ENCODE measurements at places on chromosomes 5 and 9.

DNA sequence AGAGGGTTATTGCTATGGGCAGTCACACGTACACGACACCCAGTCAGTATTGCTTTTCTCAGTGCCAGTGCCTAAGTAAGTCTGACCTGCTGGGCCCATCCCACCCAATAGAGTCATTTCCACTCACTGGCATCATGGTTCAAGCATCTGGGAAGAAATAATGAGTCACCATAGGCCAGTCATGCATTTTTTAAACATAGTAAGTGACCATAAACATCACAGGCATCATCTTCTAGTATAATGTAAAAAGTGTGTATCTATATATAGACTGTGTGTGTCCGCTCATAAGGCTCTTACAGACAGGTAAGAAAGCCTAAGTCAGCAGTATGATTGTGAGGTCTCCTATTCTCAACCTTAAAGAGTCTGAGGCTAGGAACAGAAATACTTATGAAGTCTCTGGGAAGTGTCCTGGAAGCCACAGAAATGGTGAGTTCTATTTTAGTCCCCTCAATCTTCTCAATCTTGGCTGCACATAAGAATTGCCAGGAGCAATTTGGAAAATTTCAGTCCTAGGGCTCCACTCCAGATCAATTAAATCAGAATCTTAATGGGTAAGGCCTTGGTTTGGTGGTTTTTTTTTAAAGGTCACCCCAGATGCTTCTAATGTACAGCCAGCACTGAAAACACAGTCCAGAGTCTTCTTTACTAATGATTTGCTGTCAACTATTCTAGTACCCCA, 65.2 kb downstream of the ZNF366 start:
- DNase-seq, result no peak

GRCh38 chr5:138352722-138353559, 456 bp downstream of the KDM3B start:
- peak; percentile 59 for DNase-seq

DNA sequence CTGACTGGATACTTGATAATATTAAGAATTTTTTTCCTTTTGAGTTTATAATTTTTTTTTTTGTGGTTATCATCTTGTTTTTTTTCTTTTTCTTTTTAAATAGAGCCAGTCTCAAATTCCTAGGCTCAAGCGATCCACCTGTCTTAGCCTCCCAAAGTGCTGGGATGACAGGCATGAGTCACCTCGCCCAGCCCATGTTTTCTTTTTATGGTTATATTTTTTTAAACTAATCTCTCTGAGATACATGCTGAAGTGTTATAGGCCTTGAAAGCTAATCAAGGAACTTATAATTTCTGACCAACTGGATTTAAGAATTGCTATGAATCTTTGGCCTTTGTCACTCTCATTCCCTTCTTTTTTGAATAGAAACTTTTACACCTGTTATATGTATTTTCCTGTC, 6.8 kb upstream of the AMACR start:
- no peak for DNase-seq

GRCh38 chr9:36154331-36154952, 14.7 kb upstream of the CCIN start:
- DNase-seq, result no peak

DNA sequence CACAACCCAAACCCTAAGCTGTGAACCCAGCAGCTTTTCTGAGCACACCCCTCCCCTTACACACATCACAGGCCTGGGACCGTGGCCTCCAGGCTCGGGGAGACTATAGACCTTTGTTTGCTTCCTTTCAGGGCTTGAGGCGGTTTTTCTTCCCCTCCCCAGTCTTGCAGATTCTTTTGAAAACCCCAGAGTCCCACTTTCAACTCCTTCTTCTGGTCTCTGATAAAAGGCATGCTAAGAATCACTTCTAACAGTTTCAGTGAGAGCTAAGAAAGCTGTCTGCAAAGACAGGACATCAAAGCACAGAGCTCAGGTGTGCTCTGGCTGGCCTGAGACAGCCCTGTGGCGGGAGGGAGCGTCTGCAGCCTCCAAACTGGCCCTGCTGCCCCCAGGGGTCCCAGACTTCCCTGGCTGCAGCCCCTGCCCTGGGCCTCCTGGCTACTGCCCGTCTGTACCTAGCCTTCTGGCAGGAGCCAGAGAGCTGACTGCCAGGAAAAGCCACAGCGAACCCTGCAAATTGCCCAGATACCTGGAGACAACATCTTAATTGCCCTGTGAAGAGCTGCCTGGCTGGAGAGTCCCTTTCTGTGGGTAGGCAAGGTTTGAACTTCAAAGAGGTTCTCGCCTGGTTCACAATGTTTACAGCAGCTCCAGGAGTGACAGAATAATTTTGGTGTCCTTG, 138.9 kb downstream of the GADD45G start:
- DNase-seq, result no peak

DNA sequence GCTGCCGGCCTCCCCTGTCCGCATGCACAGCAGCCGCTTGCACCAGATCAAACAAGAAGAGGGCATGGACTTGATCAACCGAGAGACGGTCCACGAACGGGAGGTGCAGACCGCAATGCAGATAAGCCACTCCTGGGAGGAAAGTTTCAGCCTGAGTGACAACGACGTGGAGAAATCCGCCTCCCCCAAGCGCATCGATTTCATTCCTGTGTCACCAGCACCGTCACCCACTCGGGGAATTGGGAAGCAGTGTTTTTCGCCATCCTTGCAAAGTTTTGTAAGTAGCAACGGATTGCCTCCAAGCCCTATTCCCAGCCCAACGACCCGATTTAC, 75.3 kb downstream of the PIP5K1B start:
- DNase-seq, result no peak

GRCh38 chr5:169626779-169627178, 10.3 kb upstream of the DOCK2 start:
- no peak for DNase-seq

- no peak for DNase-seq
Measured at GRCh38 chr5:83857341-83857740, 136.7 kb upstream of the HAPLN1 start.

DNA sequence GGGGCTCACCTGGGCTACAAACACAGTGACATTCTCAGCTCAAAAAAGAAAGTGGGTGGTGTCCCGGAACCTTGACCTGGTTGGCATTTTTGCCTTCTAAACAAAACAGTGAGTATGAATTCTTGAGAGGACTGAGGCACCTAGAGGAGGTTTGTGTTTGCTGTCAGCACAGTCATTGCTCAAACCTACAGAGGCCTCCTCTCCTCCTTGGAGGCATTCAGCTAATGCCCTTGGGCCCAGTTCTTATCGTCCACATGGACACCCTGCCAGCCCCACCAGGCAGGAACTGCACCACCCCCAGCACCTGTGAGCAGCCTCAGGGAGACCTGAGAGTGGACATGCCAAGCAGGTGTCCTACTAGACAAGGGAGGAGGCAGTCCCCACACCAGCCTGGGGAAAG, 156.7 kb downstream of the SYK start:
- no peak for DNase-seq

DNA sequence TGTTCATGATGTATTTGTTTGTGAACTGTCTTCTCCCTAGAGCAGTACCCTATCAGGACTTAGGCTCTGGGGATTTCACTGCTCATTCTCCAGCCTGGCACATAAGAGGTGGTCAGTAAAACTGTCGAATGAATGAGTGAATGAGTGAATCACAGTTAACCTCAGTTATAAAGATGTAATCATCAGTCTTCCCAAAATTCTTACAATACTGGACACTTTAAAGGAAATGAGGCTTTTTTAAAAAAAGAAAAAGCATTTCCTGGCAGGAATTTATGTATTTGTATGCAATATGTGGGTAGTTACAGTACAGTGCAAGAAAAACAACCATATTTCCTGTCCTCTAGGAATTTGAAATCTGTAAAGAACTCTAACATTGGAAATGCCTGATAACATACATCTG, 59.6 kb downstream of the RAI14 start:
- no peak for DNase-seq

DNA sequence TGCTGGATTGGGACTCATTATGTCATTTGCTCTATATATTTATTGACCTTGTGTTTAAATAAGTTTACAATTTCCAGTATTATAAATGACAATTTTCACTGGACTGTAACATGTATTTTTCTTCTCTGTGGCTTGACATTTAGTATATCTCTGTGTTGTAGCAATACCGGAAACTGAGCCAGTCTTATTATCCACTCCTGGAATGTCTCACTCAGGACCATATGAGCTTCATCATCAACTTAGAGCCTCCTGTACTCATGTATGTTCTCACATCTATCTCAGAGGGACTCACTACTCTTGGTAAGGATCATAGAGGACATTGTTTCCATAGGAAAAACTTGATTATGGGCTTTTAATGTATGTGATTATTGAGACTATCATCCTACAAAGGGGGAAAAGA, 66.5 kb upstream of the TLX3 start:
- DNase-seq, result no peak

DNA sequence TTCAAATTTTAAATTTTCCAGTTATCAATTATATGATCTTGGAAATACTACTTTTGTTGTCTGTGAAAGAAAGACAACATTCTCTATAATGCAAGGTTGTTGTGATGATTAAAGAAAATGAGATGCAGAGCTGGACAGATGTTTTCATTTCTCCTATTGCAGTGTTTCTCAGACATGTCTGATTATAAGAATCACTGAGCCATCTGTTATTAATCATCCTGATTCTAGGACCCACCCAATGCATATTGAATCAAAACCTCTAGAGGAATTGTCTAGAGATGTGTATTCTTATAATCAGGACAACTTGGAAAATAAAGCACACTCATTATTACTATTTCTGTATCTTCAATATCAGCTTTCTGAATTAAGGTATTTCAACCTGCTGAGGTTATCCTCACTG, 121.1 kb upstream of the ASTN2 start:
- no peak for DNase-seq

DNA sequence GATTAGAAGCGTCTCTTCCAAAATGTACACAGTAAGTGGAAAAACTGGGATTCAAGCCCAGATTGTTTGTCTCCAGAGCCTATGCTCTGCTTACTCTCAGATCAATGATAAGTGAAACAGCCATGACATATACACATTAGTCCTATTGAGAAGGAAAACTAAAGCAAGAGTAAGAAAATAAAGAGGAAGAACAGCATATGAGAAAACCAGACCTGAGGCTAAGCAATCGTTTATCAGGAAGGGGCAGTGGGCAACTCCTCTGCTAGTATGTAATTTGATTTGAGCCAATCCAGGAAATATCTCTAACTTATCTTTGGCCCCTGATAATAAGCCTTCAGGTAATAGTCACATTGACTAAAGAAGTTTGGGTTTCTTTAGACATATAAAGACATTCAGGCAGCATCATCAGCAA, 789.9 kb upstream of the C9orf72 start:
- no peak for DNase-seq

GRCh38 chr5:82365744-82366228, 87.6 kb upstream of the RPS23 start:
- peak; percentile 53 for DNase-seq

DNA sequence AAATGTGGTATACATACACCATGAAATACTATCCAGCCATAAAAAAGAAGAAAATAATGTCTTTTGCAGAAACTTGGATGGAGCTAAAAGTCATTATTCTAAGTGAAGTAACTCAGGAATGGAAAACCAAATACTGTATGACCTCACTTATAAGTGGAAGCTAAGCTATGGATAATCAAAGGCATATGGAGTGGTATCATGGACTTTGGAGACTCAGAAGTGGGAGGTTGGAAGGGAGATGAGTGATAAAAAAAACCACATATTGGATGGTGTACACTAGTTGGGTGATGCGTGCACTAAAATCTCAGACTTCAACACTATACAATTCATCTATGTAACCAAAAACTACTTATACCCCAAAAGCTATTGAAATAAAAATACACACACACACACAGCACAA, 24.5 kb downstream of the ADAMTS12 start:
- no peak for DNase-seq

- DNase-seq, result no peak
Measured at GRCh38 chr9:107292821-107293542, 9.9 kb downstream of the RAD23B start.

DNA sequence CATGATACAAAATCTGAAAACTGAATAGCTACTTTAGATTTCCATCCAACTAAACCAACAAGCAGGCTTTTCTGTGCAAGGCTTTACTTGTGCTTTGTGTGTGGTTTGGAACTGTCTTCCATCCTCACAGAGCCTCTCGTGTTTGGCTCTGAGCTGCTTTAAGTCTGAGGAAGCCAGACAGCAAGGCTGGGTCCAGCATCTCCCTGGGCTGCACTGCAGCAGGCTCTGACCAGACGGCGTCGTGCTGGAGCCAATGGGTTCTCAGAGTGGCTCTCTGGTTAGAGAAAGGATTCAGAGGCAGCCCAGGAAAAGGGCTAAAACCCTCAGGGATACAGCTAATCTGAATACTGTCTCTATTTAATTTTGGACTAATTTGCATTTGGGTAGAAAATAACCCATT, 207.9 kb upstream of the EFNA5 start:
- DNase-seq, result no peak

DNA sequence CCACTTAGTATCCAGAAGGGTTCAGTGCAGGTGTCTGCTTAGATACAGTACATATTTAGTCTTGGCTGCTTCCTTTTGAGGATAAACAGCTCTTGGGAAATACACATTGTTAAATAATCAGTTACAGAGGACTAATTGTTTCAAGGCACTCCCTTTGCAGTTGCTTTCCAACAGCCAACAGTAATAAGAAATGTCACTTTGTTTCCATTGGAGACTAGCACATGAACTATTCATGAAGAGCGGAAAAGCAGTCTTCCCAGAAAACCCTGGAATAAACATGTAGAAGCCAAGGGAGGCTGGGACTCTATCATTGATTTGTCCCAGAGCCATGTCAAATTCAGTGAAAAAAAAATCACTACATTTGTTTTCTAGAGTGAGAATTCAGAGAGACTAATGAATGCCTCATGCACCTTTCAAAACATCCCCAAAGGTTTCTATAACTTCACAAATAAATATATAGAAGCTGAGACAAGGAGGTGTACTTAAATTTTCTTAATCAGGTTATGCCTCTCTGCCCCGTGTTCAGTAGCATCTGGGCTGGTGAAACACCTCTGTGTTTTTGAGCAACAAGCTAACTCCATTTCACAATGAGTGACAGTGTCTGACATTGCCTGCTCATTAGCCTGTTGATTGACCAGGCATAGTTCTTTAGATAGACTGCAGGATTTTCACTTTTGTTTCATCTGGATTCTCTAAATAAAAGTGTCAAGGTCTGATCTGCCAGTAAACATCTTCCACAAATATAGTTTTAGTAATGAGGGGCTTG, 271.5 kb downstream of the ARRDC3 start:
- DNase-seq, result no peak

GRCh38 chr9:128143525-128144238, 5.6 kb upstream of the LCN2 start:
- no peak for DNase-seq

DNA sequence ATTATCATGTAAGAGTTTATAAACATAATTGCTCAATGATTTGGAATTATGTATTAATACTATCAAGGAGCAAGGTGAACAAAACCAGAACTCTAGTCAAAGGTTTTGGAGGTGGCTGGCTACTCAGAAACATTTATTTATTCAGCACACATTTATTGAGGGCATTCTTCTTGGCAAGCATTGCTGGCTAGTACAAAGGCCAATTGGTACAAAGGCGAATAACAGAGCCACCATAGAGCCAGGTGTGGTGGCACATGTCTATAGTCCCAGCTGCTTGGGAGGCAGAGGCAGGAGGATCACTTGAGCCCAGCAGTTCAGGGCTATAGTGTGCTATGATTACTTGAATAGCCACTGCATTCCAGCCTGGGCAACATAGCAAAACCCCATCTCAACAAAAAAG, 242.1 kb downstream of the CWC27 start:
- DNase-seq, result no peak

GRCh38 chr5:55438998-55439397, 95.8 kb downstream of the PLPP1 start:
- no peak for DNase-seq

Measured in stimulated activated CD4-positive, alpha-beta T cell treated with anti-CD3 and anti-CD28 coated beads, Interleukin-4, amount 100 ng/mL, for 48 hours (primary cell).